ENCODE measurements at places on chromosomes 4 and X.

- DNase-seq, result no peak
Measured at GRCh38 chr4:172802032-172802431, 366.6 kb upstream of the GALNT7 start.

GRCh38 chr4:48130100-48130499, 4.0 kb downstream of the TXK start:
- no peak for DNase-seq

DNA sequence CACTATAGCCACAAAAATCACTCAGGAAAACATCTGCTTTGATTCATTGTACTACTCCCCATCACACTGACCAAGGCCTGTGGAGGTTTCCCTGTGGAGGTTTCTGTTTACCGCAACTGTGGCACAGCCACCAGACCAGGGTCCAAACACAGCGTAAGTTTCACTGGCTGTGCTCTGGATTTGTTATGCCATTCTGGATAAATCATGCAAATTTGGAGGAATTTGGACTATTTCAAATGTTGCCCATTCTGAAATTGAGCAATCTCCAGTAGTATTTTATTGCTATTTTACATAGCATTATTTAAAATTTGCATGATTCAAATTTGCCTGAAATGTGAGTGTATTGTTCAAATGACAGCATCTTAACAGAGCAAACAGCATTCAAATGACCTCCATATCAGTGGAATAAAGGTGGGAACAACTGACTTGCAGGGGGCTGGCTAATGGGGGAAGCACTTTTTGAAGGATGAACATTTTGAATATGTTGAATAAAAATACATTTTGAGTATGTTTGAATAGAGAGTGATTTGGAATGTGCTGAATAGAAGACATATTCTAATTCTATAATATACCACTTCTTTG, 66.1 kb upstream of the ACSL1 start:
- no peak for DNase-seq

GRCh38 chr4:125517831-125518230, 203.1 kb downstream of the FAT4 start:
- no peak for DNase-seq

DNA sequence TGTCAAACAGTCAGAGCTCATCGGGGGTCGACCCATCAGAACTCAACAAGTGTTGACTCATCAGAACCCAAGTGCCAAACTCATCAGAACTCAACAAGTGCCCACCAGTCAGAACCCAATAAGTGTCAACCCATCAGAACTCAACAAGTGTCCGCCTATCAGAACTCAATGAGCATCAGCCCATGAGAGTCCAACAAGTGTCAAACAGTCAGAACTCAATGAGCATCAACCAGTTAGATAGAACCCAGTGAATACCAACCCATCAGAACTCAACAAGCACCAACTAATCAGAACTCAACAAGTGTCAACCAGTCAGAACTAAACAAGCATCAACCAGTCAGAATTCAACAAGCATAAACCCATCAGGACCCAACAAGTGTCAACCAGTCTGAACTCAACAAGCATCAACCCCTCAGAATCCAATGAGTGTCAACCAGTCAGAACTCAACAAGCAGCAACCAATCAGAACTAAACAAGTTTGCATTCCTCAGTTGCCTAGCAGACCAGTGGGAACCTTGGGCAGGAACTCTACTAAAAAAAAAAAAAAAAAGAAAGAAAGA, 115.3 kb downstream of the PRKX start:
- DNase-seq, result no peak

- no peak for DNase-seq
Measured at GRCh38 chr4:72208421-72209075, 176.7 kb downstream of the NPFFR2 start.

GRCh38 chr4:125200556-125200955, 114.2 kb upstream of the FAT4 start:
- no peak for DNase-seq

GRCh38 chr4:27397886-27398285, 537.2 kb downstream of the STIM2 start:
- DNase-seq, result no peak

GRCh38 chrX:110002300-110003166, at the start of gene TMEM164:
Gene TMEM164, plus strand, starts transcription at chrX:110003114. Its CDS starts 661 bp downstream, at chrX:110003775.
- peak; percentile 60 for DNase-seq

GRCh38 chr4:169968999-169969398, 57.2 kb downstream of the MFAP3L start:
- no peak for DNase-seq

- DNase-seq, result no peak
Measured at GRCh38 chr4:173547889-173548288, 17.9 kb upstream of the HAND2 start.

DNA sequence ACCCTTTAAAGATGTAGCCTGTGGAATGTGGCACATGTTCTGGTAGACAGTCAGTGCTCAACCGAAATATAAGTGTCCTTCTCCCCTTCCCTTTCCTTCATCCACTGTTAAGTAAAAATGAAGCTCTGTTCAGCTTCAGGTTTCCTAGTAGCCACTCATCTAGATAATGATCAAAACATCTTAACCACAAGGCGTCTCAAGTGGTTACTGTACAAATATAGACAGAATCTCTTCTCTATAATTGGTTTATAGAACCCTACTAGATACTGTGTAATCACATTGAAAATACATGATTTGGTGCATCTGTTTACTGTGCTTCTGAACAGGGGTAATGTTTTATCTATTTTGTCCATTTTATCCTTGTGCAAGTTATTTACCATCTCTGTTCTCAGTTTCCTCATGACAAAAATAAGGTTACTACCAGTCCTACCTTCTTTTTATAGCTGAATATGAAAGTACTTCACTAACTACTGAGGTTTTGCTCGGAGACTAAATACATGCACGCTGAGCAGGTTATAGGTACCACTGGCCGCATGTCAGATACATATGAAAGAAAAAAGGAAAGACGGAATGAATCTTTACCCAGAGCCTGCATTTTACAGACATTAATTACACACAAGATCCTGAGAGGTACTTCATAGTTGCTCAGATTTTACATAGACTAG, 20.3 kb upstream of the SLC25A4 start:
- no peak for DNase-seq

DNA sequence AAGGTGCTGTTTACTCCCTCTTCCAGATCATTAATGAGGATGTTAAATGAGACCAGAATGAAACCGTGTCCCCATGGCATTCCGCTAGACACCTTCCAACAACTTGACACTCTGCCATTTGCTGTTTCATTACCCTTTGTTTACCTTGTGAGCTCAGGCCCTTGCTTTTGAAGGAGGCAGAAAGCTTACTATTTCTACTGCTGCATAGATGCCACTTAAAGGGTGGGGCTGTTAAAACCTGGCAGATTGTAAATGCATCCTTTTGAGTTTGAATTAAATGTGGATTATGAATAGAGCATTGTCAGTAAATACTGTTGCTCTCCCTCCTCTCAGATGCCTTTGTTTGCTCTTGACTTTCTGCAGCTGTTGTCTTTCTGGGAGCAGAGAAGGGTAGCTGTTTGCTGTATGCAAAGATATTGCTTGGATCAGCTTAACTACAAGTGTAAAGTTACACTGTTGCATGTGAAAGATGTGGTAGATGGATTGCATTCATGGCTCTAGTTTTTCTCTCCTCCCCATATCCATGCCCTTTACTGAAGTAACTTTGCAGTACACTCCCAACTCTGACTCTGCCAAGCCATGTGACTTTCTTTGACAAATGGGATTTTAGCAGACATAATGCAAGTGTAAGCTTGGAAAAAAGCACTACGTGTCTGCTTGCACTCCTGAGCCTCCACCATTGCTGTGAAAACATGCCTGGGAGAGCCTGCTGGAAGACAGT, 75.0 kb upstream of the DHX15 start:
- DNase-seq, result no peak

- no peak for DNase-seq
Measured at GRCh38 chr4:101961144-101961543, 170.6 kb downstream of the BANK1 start.

GRCh38 chrX:49266523-49267445, 2.3 kb upstream of the FOXP3 start:
- DNase-seq, result no peak

- no peak for DNase-seq
Measured at GRCh38 chrX:151505796-151506195, 57.7 kb upstream of the PASD1 start.

DNA sequence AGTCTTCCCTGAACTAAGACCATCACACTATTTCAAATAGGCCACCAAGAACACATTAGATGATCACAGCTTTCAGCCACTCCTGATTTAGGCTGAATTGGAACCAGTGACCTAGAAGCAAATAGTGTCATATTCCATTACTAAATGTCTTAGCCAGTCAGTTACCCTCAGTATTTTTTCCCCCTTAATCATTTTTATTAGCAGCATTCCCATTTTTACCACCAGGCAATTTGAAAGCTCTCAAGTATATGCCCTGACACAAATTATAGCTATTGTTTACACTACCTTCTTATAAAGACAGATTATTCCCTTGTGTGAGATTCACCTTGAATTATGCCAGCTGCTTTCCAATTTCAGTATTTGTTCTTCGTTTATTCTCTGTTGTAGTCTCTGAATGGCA, 1146.9 kb downstream of the PDHA2 start:
- no peak for DNase-seq

GRCh38 chr4:157048248-157048647, 27.7 kb upstream of the GLRB start:
- DNase-seq, result no peak

DNA sequence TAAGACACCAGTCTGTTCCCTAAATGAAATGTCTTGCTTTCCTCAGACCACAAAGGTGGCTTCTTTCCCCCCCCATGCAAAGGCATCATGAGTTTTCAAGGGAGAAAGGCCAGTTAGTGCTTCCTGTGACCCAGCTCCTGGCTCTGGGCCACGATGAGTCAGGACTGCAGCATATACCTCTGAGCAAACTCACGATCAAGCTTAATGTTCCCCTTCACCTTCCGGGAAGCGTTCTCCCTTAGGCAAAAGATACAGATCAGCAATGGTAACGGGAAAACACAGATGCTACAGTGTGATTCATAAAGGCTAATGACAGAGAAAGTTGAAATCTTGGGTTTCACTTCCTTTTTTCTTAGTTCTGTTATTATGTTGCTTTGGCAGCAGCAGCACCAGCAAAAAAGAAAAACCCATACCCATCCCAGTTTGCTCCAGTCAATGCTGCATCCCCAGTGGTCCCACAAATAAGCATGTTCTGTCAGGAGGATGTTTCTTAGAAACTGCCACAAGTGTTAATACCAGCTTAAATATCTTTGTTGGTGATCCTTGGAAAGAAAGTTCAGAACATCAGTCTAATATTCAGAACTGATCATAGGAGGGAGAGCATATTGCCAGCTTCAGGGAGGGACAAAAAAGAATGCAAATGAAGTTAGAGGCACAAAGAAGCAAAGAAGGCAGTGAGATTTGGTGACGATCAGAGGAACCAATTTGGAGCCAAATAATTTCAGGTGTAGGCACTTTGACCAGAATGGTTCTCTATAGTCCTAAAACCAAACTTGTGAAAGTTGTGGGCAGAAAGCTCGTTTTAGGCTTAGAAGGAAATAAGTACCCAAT, 41.2 kb downstream of the LONRF3 start:
- no peak for DNase-seq

GRCh38 chr4:26150948-26151347, 169.9 kb upstream of the RBPJ start:
- DNase-seq, result no peak

DNA sequence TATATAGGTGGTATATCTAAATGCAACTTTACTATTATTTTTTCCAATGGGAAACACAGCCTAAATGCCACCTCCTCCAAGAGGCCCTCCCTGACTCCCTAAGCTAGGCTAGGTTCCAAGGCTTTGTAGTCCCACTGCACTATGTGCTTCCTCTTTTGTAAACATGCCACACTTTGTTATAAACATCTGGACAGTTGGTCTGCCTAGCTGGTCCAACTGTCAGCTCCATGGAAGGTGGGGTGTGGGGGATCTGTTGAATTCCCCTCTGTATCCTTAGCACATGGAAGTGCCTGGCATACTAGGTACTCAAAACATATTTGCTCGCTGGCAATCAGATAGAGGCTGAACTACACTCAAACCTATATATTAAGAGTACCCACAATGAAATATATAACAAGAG, 63.4 kb downstream of the SLC9A7 start:
- no peak for DNase-seq

DNA sequence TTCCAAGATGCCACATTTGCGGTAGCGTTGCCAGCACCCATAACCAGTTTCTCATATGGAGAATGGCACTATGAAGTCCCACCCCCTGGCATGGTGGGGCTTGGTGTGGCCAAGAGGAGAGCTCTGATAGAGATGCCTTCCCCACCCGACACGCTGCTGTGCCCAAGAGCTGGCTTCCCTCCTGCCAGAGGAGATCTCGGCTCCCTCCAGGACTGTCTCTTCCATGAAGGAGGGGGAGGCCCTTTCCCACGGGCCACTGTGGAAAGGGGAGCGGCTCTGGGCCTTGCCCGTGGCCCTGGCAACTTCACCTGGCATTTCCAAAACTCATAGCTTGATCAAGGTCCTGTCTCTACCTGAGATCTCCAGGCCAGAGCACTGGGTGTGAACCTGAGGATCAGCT, 217.3 kb upstream of the PSAPL1 start:
- no peak for DNase-seq

DNA sequence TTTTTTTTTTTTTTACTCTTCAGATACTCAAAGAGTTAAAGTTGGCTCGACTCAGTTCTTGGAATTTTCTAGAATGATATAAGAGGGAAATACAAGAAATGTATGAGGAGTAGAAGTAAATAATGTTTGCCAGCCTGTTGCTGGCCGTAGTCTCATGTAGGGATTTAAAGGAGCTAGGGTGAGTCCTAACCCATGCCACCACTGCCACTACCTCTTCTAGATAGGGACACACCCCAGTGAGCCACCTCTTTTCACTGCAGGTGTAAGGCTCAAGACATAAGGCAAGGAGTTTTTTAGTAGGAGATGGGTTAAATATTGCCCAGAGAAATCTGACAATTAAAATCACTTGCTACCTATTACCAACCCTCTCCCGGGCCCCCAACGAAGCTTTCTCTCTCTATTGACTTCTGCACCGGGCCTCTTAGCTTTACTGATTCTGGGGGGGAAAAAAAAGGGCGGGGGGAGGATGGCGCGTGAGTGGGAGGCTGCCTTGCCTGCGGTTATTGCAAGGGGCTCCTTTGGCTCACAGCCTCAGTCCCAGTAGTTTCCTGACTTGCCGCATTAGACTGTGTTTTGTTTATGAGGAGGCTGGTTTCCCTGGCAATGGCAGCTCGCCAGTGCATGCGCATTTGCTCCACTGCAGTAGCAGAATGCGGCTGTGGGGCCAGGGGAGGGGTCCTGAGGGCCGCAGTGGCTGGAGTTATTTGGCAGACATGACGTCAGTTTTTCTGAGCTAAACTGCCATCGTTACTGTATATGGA, 3.0 kb downstream of the LINC00632 start:
- DNase-seq, result no peak

GRCh38 chr4:69759189-69759604, 1.2 kb downstream of the SULT1B1 start:
- DNase-seq, result no peak

DNA sequence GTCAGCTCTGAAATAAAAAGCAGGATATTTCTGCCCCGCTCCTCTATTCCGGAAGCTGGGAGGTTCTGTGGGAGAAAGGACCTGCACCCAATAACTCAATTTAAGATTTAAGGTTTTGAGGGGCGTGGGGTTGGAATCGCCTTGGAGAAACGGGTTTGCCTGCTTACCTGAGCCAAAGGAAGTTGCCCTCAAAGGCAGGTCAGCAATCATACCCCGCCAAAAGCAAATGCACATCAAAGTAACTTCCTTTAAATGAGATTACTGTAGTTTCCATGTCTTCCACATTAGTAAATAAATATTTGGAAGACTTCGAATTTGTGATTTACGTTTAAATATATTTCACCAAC, 978 bp upstream of the HS3ST1 start:
- no peak for DNase-seq
